ENCODE measurements at places on chromosomes 1 and 21. TPM values are rescaled to one million over a fixed set of nuclear protein-coding genes. Genes with fewer than 3 reads are reported as not detected.
A peak's percentile ranks its signal among the peaks of the same experiment; 100 is the strongest.

- no peak for DNase-seq
These were observed 1.1 kb downstream of the IGFN1 start for GRCh38 chr1:201191653-201192260.

GRCh38 chr21:42061195-42061985 lies 9.7 kb upstream of the UMODL1 start:
- no peak for DNase-seq

- DNase-seq = no peak
These were observed 90.7 kb upstream of the WLS start for GRCh38 chr1:68322837-68323687.

- DNase-seq = peak; percentile 44
These were observed 75.7 kb downstream of the UCHL5 start for GRCh38 chr1:192983349-192983980.

AIM2 gene
- total RNA-seq = not detected

KIAA1614 gene
- 0.65 TPM for total RNA-seq

F5 gene
- total RNA-seq = 8.1 TPM

PRCC gene
- 61.1 TPM for total RNA-seq

Measured in HT-29 (cell line).